ENCODE measurements at places on chromosomes 5 and 9.

GRCh38 chr5:54861212-54861894 lies 124.0 kb downstream of the ESM1 start:
- H3K27me3 ChIP-seq: no peaks in the 10 kb centered on the region
- no peak for DNase-seq
- H3K27ac ChIP-seq: no peak overlapping the region
- H3K36me3 ChIP-seq: no peaks in the 10 kb centered on the region
- no peak overlapping the region for H3K4me3 ChIP-seq
- no peaks in the 10 kb centered on the region for H3K4me1 ChIP-seq

DNA sequence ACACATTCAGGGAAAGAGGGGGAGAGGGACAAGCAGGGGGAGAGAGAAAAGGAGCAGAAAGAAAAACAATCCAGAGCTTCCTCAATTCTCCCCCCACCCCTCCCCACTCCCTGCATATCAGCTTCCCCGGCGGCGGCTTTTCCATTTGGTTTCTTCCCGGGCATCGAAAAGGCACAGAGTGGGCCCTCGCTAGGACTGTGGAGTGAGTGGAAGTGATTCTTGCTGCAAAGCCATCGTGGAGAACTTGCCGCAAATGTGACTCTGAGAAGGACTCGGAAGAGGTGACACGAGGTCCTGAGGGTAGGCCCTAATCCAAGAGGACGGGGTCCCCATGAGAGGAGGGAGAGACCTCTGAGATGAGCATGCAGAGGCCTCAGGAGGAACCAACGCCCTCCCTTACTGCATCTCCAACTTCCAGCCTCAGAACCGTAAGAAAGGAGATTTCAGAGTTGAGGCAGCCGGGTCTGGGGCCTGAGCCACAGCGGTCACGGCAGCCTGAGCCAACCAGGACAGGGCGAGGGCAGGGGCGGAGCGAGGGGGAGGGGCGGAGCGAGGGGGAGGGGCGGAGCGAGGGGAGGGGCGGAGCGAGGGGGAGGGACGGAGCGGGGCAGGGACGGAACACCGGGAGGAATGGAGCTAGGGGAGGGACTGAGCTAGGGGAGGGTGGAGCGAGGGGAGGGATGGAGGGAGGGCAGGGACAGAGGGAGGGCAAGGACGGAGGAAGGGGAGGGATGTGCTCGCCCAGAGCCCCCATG lies 21.2 kb upstream of the SARDH start:
- no peaks in the 10 kb centered on the region for H3K36me3 ChIP-seq
- H3K27ac ChIP-seq: no peak overlapping the region
- H3K4me3 ChIP-seq: no peak overlapping the region
- H3K27me3 ChIP-seq: no peaks in the 10 kb centered on the region
- no peak for DNase-seq
- no peaks in the 10 kb centered on the region for H3K4me1 ChIP-seq

DNA sequence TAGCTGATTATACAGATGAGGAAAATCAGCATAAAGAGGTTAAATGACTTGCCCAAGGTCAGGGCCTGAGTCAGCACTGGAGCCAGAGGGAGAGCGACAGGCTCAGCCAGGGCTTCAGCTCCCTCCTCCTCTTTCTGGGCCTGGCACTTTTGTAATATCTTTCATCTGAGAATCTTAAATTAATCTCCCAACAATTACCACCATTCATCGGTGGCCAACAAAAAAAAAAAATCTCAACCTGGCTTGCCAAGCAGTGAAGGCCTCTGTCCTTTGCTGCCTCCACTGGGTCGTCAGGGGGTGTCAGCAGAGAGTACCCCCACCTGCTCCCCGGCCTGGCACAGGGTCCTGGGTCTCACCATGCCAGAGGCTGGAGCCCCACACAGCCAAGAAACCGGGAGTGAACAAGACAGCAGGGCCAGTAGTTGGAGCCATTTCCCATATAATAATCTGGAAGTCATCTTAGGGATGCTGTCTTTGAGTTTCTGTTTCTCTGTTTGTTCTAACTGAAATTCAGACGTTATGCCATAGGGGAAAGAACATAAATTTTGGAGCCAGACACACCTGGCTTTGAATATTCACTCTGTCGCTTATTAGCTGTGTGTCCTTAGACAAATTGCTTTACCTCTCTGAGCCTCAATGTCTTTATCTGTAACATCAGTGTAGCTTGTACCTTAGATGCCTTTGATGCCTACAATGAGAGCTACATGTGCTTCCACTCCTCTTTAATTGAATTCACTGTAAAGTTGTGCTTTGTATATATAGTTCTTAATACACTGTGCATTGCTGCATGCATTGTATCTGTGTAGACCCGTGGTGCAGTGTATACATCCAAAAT lies 299.9 kb upstream of the MSX2 start:
- no peaks in the 10 kb centered on the region for H3K36me3 ChIP-seq
- H3K27ac ChIP-seq: no peak overlapping the region
- peaks cover 9% of the 10 kb centered on the region for H3K27me3 ChIP-seq
- no peaks in the 10 kb centered on the region for H3K4me1 ChIP-seq
- H3K4me3 ChIP-seq: no peak overlapping the region
- DNase-seq: no peak

GRCh38 chr5:120241400-120241799 lies 222.7 kb upstream of the PRR16 start:
- H3K4me1 ChIP-seq: no peaks in the 10 kb centered on the region
- H3K36me3 ChIP-seq: no peaks in the 10 kb centered on the region
- DNase-seq: no peak
- no peak overlapping the region for H3K27ac ChIP-seq
- no peak overlapping the region for H3K4me3 ChIP-seq
- H3K27me3 ChIP-seq: no peaks in the 10 kb centered on the region

GRCh38 chr5:143515829-143516228 lies 112.3 kb upstream of the NR3C1 start:
- DNase-seq: no peak
- H3K27me3 ChIP-seq: no peaks in the 10 kb centered on the region
- H3K36me3 ChIP-seq: no peaks in the 10 kb centered on the region
- H3K4me3 ChIP-seq: no peak overlapping the region
- peak overlapping the region; percentile 63 for H3K27ac ChIP-seq

DNA sequence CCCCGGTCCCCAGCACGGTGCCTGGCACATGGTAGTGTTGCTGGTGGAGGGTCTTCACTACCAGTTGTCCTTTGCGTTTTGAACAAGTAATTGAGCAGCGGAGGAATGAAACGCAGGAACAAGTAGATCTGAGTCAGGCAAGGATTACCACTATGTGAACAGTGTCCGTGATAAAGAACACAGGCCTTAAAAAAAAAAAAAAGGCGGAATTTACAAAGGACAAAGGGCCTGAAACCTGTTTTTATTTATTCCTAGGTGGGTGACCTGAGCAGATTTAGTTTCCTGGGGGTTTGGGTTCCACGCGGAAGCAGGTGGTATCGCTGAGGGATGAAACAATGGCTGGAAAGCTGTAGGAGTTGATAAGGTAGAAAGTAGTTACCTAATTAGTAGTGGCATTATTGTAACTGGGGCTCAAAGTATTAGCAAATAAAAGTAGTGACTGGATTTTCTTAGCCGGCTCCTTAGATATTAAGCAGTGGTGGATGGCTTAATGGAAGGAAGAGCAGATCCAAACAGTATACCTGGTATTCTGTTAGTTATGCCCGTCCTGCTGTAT lies 1.1 kb downstream of the RUSC2 start:
- H3K4me3 ChIP-seq: no peak overlapping the region
- no peak for DNase-seq
- H3K27ac ChIP-seq: no peak overlapping the region
- H3K4me1 ChIP-seq: no peaks in the 10 kb centered on the region

GRCh38 chr9:98973576-98973975 lies 29.9 kb downstream of the COL15A1 start:
- peaks cover 7% of the 10 kb centered on the region for H3K4me1 ChIP-seq
- no peak overlapping the region for H3K4me3 ChIP-seq
- H3K36me3 ChIP-seq: no peaks in the 10 kb centered on the region
- H3K27me3 ChIP-seq: peaks cover 15% of the 10 kb centered on the region
- no peak for DNase-seq

GRCh38 chr9:131608493-131609037 lies 63.2 kb downstream of the PRRT1B start:
- H3K4me3 ChIP-seq: no peak overlapping the region
- no peaks in the 10 kb centered on the region for H3K27me3 ChIP-seq
- H3K27ac ChIP-seq: no peak overlapping the region
- peaks cover 54% of the 10 kb centered on the region for H3K36me3 ChIP-seq
- H3K4me1 ChIP-seq: no peaks in the 10 kb centered on the region

DNA sequence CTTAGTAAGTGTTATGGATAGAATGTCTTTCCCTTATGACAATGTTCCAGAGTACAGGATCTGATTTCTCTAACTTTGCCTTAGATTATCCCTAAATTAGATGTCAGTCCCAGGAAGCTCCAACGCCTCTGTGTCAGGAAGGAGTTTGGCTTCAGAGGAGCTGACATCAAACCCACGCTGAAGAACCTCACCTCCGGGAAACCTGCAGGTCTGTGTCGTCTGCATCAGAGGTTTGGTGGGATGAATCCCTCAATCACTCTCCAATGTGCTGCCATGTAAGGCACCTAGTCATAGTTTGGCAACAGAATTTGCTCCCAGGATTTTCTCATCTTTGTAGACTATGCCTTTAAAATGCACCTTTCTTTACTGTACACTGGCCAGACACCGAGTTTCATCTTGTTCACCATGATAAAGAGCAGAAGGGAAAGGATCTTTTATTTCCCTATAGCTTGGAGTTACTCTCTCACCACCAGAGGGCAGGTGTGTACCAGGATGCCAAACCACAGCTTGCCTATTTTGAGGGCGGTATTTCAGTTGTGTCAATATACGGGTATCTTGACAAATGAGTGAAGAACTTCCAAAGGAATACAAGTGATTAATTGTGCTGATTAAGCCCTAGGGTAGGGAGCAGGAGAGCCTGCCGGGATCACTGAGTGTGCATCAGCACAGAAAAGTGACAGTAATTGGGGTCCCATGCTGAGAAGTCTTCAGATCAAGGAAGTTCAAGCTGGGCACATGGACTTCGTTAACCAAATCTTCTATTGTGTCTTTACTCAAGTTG lies 23.4 kb downstream of the MINAR2 start:
- no peak overlapping the region for H3K27ac ChIP-seq
- H3K27me3 ChIP-seq: peaks cover 3% of the 10 kb centered on the region
- no peaks in the 10 kb centered on the region for H3K36me3 ChIP-seq
- H3K4me3 ChIP-seq: no peak overlapping the region
- DNase-seq: peak; percentile 52
- 0 out of 2 replicates have a peak, but pooled peaks cover 4% of the 10 kb centered on the region for H3K4me1 ChIP-seq

GRCh38 chr5:38638656-38639055 lies 82.2 kb upstream of the LIFR start:
- no peak for DNase-seq
- H3K27ac ChIP-seq: no peak overlapping the region
- no peaks in the 10 kb centered on the region for H3K27me3 ChIP-seq
- H3K36me3 ChIP-seq: no peaks in the 10 kb centered on the region
- H3K4me3 ChIP-seq: no peak overlapping the region

DNA sequence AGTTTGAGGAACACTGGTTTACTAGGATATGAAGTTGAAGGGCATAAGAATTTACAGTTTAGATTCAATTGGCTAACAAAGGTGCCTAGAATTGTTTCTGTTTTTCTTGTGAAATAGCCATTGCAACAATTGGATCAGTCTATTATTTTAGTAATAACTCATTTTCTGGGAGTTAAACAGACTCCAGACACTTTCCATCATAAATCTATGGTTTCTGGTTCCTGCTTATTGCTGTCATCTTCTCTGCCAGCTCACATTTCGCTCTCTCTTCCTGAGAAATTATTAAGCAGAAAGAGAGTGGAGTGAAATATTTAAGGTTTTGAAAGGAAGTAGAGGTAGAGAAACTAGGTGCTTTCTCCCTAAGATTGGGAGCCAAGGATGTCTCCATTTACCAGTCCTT lies 165.1 kb upstream of the PRR16 start:
- H3K36me3 ChIP-seq: no peaks in the 10 kb centered on the region
- H3K4me3 ChIP-seq: no peak overlapping the region
- no peak overlapping the region for H3K27ac ChIP-seq
- H3K4me1 ChIP-seq: no peaks in the 10 kb centered on the region

DNA sequence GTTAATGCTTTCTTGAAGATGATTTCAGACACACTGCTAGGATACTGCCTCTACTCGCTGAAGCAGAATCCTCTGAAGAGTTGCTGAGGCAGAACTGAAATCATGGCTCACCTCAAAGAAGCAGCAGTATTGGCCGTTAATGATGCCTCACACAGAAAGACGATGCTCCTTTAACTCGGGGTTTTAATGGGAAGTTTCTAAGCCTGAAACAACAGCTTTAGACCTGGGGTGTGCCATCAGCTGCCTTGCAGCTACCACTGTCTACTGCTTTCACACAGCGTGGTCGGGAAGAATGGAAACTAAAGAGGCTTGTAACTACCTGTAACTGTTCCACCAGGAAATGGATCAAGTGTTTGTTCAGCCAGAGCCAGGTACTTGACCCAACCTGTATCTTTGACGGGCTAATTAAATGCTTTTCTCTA lies at the start of gene CTXN3:
CTXN3 (plus strand) TSS at position 65 of the 422 bp plus-strand sequence. CDS start 8,440 bp downstream, outside the sequence.
- H3K4me3 ChIP-seq: no peak within 1 kb of the TSS
- H3K27ac ChIP-seq: no peak within 1 kb of the TSS
- DNase-seq: no peak
- no peaks in the 10 kb centered on the region for H3K4me1 ChIP-seq

DNA sequence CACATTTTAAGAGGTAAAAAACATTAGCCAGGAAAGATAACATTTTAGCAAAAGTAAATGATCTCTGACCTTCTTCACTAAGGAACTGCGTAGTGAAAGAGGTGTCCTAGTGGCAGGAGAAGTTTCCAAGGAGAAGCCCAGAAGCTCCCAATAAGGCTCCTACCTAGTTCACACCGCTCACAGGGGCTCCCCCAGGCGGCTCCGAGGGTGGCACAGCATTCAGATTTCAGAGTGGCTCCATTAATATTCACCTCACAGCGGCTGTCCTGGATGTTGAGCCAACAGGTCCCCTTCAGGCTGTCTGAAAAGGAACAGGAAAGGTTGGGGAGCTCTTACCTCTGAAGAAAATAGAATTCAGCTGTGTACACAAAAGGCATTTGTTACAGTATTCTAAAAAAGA lies 187.3 kb downstream of the FBN2 start:
- H3K4me3 ChIP-seq: no peak overlapping the region
- no peaks in the 10 kb centered on the region for H3K27me3 ChIP-seq
- DNase-seq: no peak
- no peaks in the 10 kb centered on the region for H3K4me1 ChIP-seq
- no peaks in the 10 kb centered on the region for H3K36me3 ChIP-seq

DNA sequence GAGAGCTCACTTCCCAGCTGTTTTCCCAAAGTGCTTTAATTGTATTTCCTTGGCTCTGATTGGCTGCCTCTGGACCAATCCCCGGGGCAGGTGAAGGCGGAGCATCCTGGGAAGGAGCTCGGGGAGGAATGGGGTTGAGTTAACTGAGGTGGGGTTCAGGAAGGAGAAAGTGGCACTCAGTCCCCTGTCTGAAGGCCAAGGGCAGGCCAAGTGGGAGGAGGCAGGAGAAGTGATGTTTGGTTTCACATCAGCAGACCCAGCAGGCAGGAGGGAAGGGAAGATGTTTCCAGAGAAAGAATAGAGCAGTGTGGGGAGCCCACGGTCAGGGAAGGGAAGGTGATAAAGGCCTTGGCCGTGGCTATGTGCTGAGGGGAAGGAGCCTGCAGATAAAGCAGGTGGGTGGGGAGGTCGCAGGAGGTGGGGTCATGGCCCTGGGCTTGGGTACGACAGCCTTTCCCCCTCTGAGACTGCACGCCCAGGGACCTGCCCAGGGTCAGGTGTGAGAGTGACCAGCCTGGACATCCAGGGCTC lies 3.1 kb downstream of the TSPAN17 start:
- peaks cover 40% of the 10 kb centered on the region for H3K4me1 ChIP-seq

GRCh38 chr5:67020096-67020615 lies 176.4 kb downstream of the CD180 start:
- no peak overlapping the region for H3K27ac ChIP-seq
- no peaks in the 10 kb centered on the region for H3K4me1 ChIP-seq
- H3K36me3 ChIP-seq: no peaks in the 10 kb centered on the region
- H3K27me3 ChIP-seq: no peaks in the 10 kb centered on the region
- DNase-seq: no peak
- H3K4me3 ChIP-seq: no peak overlapping the region
